ENCODE measurements at places on chromosomes 2 and 18. TPM values are rescaled to one million over a fixed set of nuclear protein-coding genes. Genes with fewer than 3 reads are reported as not detected.

GRCh38 chr2:65576861-65577601 is 144.6 kb upstream of the SPRED2 start:
- DNase-seq = peak; percentile 99

GRCh38 chr2:219603771-219604170 is 6.1 kb downstream of the STK11IP start:
- DNase-seq = no peak

DNA sequence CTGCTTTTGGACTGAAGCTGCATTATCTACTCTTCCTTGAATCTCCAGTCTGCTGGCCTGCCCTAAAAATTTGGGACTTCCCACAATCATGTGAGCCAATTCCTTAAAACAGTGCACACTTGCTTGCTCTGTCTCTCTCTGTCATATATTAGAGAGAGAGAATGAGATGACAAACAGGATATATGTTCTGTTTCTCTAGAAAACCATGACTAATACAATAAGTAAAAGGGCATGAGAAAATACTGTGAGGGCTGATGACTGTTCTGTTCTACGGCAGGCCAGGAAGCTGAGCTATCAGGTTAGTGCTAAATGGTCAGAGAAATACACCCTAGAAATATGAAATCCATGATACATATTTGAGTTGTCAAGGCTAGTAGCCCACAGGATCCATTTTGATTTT is 1896.8 kb upstream of the CELF4 start:
- peak; percentile 56 for DNase-seq

DNA sequence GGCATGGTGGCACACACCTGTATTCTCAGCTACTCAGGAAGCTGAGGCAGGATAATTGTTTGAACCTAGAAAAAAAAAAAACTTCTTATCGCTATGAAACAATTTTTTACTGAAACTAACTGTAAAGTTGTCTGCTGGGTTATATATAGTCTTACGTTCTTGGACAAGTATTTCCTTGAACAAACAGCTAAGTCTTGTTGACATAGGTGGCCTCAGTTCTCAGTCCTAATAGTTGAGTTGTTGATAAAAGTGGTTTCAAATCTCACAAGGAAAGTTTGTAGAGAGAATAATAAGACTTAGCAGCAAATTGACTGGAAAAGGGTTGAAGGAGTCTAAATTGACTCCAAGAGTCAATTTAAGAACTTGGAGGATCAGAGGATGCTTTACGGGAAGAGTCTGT is 166.5 kb upstream of the KCNJ3 start:
- no peak for DNase-seq

DNA sequence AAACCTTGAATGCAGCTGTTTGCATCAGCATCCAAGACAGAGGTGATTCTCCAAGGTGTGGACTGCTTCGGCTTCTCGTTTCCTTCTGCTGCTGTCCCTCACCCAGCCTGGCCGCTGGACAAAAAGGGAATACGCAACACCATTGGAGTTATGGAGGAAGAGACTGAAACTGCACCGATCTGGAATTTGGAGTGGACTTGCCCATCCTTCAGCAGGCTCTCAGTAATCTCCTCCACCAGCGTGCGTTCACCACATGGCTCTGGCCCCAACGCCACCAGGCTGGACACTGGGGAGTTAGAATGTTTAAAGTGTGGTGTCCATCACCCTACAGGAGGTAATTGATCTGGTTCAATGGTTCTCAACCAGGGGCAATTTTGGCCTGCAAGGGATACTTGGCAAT is 41.4 kb upstream of the ID2 start:
- DNase-seq = no peak

GRCh38 chr2:105802587-105802986 is 57.9 kb downstream of the NCK2 start:
- no peak for DNase-seq

- no peak for DNase-seq
These were observed 55.8 kb upstream of the REV1 start for GRCh38 chr2:99545604-99546003.

- peak; percentile 48 for DNase-seq
These were observed 48.6 kb downstream of the DDX1 start for GRCh38 chr2:15640261-15640711.

DNA sequence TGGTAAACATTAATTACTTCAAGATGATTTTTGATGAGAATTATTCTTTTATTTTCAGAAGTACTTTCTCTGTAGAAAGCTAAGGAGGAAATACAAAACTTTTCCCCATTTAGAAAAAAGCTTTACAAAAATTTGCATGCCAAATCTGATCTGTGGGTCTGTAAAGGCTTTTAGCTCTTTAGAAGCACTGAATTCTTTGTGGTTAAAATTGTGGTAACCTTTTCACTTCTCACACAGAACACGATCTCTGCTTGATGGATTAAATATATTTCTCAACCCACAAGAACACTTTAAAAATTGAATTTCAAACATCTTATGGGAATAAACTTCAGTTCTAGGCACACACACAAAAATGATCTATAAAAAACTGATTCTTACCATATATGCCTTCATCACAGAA is 63.7 kb downstream of the VIL1 start:
- no peak for DNase-seq

DNA sequence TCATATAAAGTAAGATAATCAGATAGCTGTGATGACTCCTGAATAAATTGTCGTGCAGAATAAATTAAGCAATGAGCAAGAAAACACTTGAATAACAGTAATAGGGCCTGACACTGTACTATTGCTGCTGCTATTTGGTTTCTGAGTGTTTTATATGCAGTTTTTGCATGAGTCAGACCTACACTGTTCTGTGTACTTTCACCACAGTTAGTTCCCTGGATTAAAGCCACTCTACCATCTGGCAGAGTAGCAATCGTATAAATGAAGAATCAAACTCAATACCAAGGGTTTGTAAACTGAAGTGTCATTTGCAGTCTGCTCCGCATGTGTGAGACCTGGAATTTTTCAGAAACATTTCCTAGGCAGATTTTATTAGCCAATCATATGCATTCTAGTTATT is 398.6 kb upstream of the CDH7 start:
- no peak for DNase-seq

DNA sequence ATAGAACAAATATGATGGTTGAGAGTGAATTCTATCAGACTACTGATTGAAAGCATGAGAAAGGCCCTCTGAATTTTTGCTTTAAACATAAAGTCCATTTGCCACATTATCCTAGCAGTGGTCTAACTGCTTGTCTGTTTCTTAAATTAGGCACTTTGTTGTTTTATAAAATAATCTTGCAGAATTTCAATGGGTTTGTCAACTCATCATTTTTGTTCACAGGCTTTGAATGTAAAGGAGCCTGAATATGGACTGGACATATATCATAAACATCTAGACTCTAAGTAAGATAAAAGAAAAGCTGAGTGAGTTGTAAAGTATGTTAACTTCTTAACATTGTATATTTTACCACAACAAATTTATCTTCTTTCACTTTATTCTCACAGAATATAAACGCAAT is 845.9 kb downstream of the SUCLG1 start:
- DNase-seq = no peak

GRCh38 chr2:187013058-187013457 is 164.1 kb upstream of the ZSWIM2 start:
- no peak for DNase-seq

DNA sequence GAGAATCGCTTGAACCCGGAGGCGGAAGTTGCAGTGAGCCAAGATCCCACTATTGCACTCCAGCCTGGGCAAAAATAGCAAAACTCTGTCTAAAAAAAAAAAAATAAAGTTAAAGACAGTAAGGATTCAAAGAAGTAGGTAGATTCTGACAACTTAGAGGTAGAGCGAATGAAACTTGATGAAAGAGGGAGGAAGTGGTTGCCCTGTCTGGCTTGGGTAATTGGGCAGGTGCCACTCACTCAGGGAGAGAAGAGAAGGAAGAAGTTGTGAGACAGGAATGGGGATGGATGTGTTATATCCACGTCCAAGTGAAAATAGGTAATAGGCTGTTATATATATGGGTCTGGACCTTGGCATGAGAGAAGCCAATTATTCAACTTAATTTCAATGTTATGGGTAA is 26.3 kb downstream of the NDC80 start:
- DNase-seq = no peak

GRCh38 chr2:151498178-151498577 is 88.5 kb downstream of the RIF1 start:
- no peak for DNase-seq

GRCh38 chr2:189762229-189762550 is 402 bp downstream of the OSGEPL1 start:
- DNase-seq = no peak

GRCh38 chr2:147096671-147097070 is 748.2 kb upstream of the ACVR2A start:
- DNase-seq = no peak

DNA sequence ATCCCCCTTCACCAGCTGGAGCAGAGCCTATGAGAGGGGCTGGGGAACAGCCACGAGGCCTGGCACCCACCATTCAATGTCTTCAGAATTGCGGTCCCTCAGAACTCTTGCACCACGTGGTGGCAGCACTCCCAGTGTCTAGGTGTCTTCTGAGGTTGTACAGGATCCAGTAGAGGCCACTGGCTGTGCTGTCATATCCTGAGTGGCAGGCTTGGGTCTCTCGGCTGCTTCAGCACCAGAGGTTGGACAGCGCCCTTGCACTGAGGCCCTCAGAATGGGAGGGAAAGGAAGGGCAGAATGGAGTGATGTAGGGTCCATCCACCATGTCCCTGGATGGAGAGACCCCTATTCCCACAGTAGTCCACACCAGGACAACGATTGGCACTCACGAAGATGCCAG is 112.0 kb upstream of the TEKT4 start:
- peak; percentile 14 for DNase-seq

GRCh38 chr18:39345321-39345720 is 1779.7 kb upstream of the CELF4 start:
- DNase-seq = peak; percentile 26

GRCh38 chr18:22604390-22604985 is 186.8 kb upstream of the CTAGE1 start:
- DNase-seq = no peak

GRCh38 chr2:102839668-102840388 is 78.0 kb downstream of the TMEM182 start:
- peak; percentile 32 for DNase-seq

DNA sequence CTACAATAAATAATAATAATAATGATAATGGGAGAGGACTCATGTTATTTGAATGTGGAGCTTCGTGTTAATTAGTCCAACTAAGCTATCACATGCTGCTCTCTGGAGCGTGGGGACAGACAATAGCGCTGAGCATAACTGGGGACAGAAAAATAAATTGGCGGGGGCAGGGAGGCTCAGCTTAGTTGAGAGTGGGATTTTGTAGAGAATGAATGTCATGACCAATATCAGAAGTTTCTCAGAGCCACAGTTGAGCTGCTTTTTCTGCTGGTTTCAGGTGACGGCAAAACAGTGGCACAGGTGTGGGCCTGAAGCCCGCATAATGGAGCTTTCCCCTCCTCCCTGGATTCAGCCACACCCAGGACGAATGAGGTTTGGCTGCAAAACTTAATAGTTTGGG is 111.1 kb upstream of the CAB39 start:
- DNase-seq = no peak

DNA sequence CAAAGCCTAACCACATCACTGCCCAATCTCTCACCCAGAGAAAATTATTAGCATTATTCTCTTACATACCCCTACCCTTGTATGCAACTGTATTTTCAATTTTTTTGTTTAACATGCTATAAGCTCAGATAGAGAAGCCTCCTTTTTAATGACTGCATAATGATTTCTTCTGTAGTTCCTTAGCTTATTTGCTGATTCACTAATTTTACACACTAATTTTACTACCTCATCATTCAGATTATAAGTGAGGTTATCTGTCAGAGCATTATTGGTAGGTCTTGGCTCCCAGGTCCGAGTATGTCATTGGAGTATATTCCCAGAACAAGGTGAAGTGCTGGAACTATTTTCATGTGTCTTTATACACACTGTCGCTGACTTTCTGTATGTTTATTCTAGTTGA is 45.4 kb downstream of the RHBDD1 start:
- no peak for DNase-seq

DNA sequence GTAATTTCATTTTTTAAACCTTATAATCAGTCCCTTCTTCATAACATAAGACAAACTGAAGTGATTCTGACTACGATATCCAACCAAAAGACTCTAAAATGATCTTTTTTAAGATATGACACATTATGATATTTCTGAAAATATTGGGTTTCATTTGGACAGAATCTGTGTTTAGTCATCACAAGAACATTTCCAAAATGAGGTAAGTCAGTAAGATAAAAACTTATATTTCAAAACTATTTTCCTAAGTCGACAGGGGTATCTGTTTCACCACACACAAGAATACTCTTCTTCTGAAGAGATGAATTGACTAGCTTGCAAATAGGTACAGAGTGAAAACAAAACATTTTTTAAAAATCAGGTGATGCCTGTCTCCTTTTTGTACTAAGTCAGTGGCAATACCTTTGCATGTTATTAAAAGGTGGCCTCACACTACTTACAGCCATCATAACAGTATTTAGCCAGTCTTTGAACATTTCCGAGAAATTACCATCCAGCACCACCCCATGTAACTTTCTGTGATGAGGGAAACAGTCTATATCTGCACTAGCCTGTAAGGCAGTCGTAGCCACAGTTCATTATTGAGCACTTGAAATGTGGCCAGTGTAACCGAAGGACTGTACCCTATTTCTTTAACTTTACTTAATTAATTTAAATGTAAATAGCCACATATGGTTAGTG is 13.5 kb downstream of the STK39 start:
- DNase-seq = no peak

DNA sequence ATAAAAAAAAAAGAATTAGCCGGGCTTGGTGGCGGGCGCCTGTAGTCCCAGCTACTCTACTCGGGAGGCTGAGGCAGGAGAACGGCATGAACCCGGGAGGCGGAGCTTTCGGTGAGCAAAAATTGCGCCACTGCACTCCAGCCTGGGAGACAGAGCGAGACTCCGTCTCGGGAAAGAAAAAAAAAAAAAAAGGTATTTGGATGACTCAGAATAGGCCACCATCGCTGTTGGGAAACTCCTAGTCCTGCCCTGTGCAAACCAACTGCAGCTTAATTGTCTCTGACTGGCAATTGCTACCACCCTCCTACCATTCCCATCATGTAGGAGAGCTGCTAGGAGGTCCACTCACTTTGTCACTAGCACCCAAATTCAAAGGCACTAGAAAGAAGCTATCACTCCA is 43.5 kb downstream of the ATP8B1 start:
- peak; percentile 36 for DNase-seq

- DNase-seq = no peak
These were observed 697 bp downstream of the KCMF1 start for GRCh38 chr2:84971510-84972206.

Gene MAT2A
- total RNA-seq = 94.6 TPM

Gene CD207
- total RNA-seq = 0.14 TPM

Gene HOXD3
- 1.0 TPM for total RNA-seq

Gene NOL4
- total RNA-seq = not detected

Gene CXCR2
- not detected for total RNA-seq

Gene SERPINB12
- total RNA-seq = not detected

Gene RESP18
- not detected for total RNA-seq

Gene HOXD1
- 0.34 TPM for total RNA-seq

Gene MERTK
- total RNA-seq = 0.10 TPM

Gene ZBTB7C
- 3.4 TPM for total RNA-seq

Gene SERPINB2
- not detected for total RNA-seq

Gene LOXL3
- 3.2 TPM for total RNA-seq

Gene ARHGEF4
- total RNA-seq = 12.2 TPM

Gene COMMD1
- total RNA-seq = 45.9 TPM

Gene PLGLB1
- total RNA-seq = 0.43 TPM
